Activated CD4-positive, alpha-beta memory T cell treated with anti-CD3 and anti-CD28 coated beads, Interleukin-2, amount 10 ng/mL, durations not matched to agents 7 days and 5 days (primary cell): ENCODE measurements at places on chromosomes 6 and 20.
A peak's percentile ranks its signal among the peaks of the same experiment; 100 is the strongest.

DNA sequence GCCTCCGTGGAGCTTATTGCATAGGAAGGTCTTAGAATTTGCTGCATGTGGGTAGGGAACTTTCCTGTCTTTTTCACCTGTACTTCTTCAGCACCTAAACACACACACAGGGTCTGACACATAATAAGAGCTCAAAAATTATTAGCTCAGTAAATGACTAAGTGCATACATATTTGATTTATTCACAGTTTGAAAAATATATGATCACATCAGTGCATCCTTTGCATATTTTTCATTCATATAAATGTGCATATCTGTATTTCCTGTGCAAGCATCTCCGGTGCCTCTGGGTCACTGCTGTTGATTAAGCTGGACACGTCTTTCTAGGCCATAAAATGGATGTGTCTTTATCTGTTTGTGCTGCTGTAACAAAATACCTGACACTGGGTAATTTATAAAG, 234.7 kb downstream of the UST start:
- DNase-seq = no peak

- no peak for DNase-seq
Measured at GRCh38 chr6:148770408-148771211, 23.8 kb downstream of the UST start.

- no peak for DNase-seq
Measured at GRCh38 chr20:25543068-25543467, 42.3 kb downstream of the NINL start.

DNA sequence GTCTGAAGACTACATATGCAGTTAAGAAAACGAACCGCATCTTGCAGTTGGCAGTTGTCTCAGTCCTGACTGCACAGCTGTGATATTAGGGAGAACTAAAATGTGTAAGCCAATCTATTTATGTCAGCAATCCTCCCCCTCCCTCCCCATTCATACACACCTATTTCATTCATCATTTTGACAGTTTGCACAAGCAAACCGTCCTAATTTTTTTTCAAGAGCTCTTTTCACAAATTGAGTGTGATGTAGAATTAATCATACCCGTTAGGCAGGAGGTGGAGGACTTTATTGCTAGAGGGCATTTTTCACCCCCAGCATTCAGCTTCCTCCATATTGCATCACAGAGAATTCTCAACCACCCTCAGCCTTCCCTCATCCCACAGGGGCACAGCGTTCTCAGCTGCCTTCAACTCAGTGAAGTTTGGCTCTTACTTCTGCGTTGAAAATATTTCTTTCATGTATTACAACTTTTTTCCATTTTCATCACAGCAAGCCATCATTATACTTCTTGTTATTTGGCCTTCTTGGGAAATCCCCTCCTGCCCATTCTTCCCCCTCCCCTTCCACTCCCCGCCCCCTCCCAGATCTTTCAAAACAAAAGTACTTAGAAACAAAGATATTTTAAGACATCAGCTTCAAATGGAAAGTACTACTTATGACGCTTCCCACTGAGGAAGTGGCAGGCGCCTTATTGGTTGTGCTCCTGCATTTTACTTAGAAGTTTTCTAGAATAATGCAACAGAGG, 37.5 kb downstream of the NOX3 start:
- DNase-seq = peak; percentile 64

- DNase-seq = peak; percentile 24
Measured at GRCh38 chr6:75204959-75205775, 686 bp downstream of the COL12A1 start.

- DNase-seq = no peak
Measured at GRCh38 chr6:163962627-163963117, 548.2 kb downstream of the QKI start.

DNA sequence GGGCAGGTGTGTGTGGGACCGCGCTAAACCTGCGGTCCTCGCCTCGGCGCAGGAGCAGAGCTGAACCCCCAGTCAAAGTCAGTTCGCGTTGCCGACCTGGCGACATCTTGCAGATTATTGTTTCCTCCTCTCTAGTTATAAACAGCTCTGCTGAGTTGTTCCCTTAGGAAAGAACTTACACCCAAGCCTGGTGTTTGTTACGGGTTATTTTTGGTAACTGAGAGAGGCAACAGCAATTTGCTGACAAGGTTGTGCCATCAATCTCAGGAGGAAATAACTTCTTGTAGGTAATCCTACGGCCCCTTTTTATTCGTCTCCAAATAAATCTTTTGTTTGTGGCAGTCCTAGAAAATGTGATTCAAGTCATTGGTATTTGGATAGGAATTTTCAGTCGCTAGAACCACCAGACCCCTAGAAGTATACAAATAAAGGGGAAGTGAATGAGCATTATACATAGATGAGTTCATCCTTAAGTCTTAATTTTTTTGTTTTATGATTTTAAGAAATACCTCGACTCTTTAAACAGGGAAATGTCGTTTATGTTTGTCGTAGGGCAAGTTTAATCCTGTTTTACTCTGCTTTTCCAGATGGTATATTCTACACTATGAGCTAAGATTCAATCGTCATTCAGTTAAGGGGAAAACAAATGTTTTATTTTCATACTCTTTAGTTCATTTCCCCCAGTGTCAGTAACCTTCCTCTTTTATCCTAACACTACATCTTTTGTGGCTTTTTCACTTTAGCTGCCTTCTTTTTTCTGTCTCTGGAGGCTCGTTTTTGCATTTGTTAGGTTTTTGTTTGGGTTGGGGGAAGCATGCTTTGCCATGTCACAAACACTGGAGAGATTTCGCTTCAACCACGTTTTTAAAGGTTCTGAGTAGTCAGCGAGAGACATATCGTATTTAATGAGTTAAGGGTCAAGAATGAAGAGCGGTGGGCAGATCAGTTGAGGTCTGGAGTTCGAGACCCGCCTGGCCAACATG, 1.2 kb downstream of the PM20D2 start:
- peak; percentile 31 for DNase-seq

DNA sequence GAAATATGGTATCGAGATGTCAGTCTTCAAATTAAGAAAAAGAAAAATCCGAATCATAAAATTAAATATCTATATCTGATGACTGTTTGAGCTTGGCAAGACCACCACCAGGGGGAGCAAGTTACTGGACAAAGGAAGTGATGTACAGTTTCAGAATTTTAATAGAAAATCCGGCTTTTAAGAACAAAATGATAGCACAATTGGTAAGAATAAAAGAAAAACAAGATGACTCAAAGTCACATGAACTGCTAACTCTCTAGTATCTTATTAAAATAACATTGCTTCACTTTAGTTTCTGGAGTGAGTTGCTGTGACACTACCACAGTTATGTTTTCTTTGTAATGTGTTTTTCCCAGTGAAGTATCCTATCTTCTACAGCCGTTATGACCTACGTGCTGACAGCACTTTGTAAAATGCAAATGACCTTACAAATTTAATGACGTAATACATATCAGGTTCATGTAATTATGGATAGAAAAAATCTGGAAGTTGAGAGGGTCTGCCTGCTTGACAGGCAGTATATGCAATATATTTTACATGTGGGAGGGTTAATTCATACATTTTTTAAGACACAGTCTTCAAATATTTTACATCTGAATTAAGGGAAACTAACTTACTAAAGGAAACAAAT, 405.3 kb upstream of the HS3ST5 start:
- DNase-seq = peak; percentile 21

DNA sequence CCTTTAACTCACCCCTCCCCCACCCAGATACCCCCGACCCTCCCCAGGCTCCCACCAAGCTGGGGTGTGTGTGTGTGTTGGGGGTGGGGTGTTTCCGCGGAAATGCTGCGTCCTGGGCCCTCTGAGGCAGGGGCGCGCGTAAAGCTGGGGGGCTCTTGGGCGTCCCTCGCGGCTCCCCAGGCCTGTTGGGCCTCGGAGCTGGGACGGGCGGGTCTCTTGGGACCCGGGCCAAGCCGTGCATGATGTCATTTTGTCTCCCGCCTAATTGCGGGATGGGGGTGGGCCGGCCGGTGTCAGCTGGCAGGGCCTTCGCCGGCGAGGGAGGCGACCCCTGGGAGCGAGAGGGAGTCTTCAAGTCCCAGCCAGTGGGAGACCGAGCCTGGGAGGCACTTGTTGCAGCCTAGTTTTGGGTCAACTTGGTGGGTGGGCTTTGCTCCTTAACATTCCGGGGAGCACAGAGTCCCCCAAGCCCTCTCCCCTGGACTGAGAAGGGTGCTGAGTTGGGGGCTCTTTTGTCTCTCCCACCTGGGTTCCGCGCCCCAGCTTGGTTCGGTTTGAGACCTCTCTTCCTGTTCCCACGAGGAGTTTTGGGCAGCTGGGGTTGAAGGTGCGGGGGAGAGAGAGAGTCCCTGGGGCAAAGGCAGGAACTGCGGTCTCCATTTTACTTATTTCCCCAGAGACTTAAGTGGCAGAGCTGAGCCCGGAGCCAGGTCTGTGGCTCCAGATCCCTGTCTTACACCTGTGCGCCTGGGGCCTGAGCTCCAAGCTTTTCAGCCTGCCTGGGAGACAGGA, 623 bp downstream of the MYBL2 start:
- DNase-seq = peak; percentile 28

DNA sequence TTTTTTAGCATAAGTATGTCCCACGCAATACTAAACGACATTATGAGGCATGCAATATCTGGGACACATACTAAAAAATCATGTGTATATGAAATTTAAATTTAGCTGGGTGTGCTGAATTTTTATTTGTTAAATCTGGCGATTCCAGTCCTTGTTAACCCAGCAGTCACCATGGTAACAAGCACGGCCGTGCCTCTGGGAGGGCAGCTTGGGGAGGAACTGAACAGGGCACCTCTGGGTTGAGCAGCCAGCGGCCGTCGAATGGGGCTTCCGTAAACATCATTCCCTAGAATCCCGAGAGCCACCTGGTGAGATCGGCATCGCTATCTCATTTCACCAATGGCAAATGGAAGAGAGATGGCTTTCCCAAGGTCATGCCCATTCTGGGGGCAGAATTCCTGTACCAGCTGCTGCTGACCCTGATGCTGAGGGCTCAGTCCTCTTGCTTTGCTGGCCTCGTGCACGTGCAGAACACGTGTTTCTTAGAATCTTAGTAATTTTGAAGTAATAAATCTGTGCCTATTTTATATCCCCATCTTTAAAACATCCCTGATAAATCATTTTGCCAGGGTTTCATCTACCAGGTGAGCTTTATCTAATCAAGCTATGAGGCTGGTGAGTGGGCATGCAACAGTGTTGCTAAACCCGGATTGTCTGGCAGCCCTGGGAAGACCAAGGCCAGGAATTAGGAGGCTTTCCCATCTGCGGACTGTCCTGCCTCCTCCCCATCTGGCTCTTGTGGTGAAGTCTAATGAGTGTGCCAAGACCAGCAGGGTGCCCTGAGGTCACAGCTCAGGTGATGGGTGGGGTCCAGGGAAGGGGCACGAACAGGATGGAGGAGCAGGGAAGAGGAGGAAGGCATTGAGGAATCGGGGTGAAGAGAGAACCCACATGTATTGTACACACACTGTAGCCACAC, 85.1 kb downstream of the AGPAT4 start:
- no peak for DNase-seq

- DNase-seq = no peak
Measured at GRCh38 chr6:12001004-12001705, 11.0 kb upstream of the HIVEP1 start.

DNA sequence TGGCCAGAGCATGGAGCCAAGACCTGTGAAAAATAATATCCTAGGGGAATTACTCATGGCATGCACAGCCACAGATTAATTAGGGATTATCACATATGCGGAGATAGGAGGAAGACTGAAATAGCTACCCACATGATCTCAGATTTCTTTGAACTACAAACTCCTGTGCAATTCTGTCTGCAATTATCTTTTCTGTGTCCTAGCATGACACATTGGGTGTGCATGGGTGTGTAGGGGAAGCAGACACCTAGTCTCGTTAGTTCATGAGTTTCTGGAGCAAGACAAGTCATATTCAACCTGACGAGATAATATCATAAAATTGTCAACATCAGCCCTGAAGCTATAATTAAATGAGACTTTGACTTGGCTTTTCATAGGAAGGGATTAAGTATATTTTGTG, 3.6 kb upstream of the SLC17A4 start:
- DNase-seq = no peak

DNA sequence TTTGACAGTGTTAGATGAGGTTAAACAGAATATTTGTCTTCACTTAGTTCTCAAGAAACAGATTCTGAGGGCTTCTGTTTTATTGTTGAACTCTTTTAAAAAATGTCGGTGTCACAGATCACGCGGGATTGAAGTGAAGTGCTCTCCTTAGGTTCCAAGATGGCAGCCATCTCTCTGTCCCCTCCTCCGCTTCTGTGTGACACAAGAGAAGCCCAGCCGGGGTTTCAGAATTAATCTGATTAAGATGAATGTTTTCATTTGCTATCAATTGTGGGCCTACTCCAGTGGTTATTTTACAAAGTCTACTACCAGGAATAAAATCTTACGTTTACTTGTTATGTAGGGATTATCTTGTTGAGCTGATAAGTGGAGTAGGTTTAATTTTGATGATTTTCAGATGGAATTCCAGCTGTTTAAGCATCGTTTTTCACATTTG, 10.9 kb downstream of the HIVEP1 start:
- DNase-seq = no peak

GRCh38 chr6:20918868-20919267, 384.6 kb downstream of the CDKAL1 start:
- no peak for DNase-seq

GRCh38 chr6:15267221-15267620, 21.4 kb downstream of the JARID2 start:
- no peak for DNase-seq

DNA sequence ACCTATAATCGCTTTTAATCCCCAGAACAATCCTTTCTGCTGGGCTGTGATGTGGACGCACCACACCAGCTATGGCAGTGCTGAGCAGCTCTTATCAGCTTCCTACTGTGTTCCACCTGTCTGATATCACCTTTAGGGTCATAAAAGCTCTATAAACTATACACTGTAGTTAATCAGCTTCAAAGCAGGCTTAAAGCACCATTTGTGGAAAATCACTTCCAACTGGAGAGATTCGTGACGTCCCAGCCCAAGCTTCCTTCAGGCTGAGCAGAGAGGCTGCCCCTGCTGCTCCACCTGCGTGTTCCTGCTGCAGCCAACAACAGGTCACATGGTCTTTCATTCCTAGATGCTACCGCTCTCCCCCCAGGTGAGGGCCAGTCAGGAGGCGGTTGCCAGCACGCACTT, 156.5 kb downstream of the SMOC2 start:
- DNase-seq = no peak

- peak; percentile 82 for DNase-seq
Measured at GRCh38 chr6:29792123-29793035, 35.2 kb upstream of the HLA-G start.

- DNase-seq = no peak
Measured at GRCh38 chr20:58702859-58703648, 10.5 kb downstream of the NPEPL1 start.

DNA sequence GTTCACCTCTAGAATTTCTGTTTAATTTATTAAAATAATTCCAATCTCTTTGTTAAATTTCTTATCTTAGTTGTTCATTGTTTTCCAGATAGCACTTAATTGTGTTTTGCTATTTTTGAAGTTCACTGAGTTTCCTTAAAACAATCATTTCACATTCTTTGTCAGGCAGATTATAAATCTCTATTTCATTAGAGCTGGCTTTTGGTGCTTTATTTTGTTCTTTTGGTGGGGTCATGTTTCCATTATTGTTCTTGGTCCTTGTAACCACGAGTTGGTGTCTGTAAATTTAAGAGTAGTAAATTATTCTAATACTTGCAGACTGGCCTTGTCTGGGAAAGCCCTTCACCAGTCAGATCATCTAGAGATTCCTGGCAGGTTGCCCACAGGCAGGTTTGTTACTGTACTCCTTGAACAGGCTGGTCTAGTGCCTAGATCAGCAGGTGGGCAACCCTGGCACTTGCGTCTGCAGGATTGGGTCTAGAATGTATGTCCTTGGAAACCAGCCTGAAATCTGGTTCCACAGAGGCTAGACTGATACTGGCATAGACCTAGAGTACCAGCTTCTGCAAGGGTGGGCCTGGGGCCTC, 110.4 kb downstream of the ADGB start:
- DNase-seq = no peak
